Neuronal stem cell (in vitro differentiated cells): ENCODE measurements at places on chromosomes 2 and 18.

GRCh38 chr2:232521959-232522622 lies 1.9 kb downstream of the PRSS56 start:
- peaks cover 75% of the 10 kb centered on the region for H3K27me3 ChIP-seq
- peaks cover 13% of the 10 kb centered on the region for H3K4me1 ChIP-seq
- no peaks in the 10 kb centered on the region for H3K36me3 ChIP-seq

- peaks cover 2% of the 10 kb centered on the region for H3K36me3 ChIP-seq
- H3K4me1 ChIP-seq: no peaks in the 10 kb centered on the region
- H3K4me3 ChIP-seq: no peak overlapping the region
- no peak for DNase-seq
- no peaks in the 10 kb centered on the region for H3K27me3 ChIP-seq
Measured at GRCh38 chr2:240876035-240876474, 7.4 kb downstream of the AGXT start.

- no peak overlapping the region for H3K4me3 ChIP-seq
- H3K27me3 ChIP-seq: no peaks in the 10 kb centered on the region
- no peaks in the 10 kb centered on the region for H3K4me1 ChIP-seq
Measured at GRCh38 chr2:35503738-35504199, 851.8 kb upstream of the CRIM1 start.

DNA sequence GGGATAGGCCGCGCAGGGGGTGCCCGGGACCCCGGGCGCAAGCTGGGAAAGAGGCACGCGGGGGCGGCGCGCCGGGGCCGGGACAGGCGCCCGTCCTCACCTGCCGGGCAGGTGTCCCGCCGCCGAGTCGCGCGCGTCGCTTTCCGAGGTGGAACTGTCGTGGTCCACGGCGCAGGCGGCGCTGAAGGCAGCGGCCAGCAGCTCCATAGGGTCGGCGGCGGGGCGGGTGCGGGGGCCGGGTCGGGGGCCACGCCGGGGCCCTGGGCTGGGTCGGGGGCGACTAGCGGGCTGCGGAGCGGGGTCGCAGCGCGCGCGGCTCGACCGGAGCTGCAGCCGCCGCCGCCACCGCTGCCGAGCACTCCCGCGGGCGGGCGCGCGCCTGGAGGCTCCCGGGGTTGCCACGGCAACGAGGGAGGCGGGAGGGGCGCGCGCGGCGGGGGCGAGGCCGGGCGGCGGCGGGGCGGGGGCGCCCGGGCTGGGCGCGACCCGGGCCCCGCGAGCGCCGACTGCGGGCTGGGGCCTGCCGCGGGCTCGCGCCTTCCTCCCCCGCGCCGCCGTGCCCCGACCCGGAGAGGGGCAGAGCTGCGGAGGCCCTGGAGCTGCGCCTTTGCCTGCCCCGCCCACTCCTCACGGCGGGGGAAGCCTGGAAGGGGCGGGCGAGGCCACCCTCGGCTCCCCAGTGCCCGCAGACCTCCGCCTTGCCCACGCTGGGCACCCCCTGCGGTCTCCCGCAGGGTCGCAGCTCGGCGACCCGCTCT lies 57.9 kb downstream of the SNORC start:
- no peak overlapping the region for H3K27ac ChIP-seq
- peak overlapping the region; percentile 43 for H3K4me3 ChIP-seq
- H3K27me3 ChIP-seq: peaks cover 48% of the 10 kb centered on the region
- peak; percentile 53 for DNase-seq
- H3K36me3 ChIP-seq: no peaks in the 10 kb centered on the region

DNA sequence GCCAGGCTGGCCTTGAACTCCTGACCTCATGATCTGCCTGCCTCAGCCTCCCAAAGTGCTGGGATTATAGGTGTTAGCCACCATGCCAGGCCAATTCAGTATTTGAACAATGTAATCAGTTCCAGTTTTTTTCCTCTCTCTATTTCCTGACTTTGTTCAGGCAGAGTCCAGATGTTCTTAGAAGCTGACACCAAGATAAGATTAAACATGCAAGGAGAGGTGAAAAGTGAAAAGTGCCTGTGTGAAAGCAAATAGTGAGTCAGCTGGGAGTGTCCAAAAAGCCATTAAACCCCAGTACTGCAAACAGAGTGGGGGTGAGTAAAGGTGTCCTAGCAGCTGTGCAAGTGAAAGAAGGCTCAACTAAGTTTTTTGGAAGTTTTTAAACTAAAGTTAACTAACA lies 231.5 kb downstream of the PTH2R start:
- no peak for DNase-seq
- H3K27ac ChIP-seq: no peak overlapping the region
- H3K27me3 ChIP-seq: no peaks in the 10 kb centered on the region
- H3K36me3 ChIP-seq: no peaks in the 10 kb centered on the region

GRCh38 chr2:10785260-10785659 lies 27.3 kb downstream of the PDIA6 start:
- H3K27ac ChIP-seq: no peak overlapping the region
- no peak overlapping the region for H3K4me3 ChIP-seq
- no peak for DNase-seq

- no peaks in the 10 kb centered on the region for H3K36me3 ChIP-seq
- H3K4me1 ChIP-seq: peaks cover 12% of the 10 kb centered on the region
- no peak for DNase-seq
- no peak overlapping the region for H3K27ac ChIP-seq
Measured at GRCh38 chr2:8549273-8549922, 132.5 kb upstream of the ID2 start.

- H3K4me1 ChIP-seq: peaks cover 8% of the 10 kb centered on the region
- H3K36me3 ChIP-seq: no peaks in the 10 kb centered on the region
- H3K27me3 ChIP-seq: no peaks in the 10 kb centered on the region
- no peak overlapping the region for H3K27ac ChIP-seq
- peak; percentile 24 for DNase-seq
Measured at GRCh38 chr18:79484661-79485621, 89.2 kb downstream of the NFATC1 start.
